ENCODE measurements at places on chromosomes 7 and 10.

GRCh38 chr7:22548313-22548712 lies 48.3 kb upstream of the STEAP1B start:
- DNase-seq = no peak

GRCh38 chr7:137960020-137960419 lies 41.9 kb downstream of the CREB3L2 start:
- DNase-seq = no peak

DNA sequence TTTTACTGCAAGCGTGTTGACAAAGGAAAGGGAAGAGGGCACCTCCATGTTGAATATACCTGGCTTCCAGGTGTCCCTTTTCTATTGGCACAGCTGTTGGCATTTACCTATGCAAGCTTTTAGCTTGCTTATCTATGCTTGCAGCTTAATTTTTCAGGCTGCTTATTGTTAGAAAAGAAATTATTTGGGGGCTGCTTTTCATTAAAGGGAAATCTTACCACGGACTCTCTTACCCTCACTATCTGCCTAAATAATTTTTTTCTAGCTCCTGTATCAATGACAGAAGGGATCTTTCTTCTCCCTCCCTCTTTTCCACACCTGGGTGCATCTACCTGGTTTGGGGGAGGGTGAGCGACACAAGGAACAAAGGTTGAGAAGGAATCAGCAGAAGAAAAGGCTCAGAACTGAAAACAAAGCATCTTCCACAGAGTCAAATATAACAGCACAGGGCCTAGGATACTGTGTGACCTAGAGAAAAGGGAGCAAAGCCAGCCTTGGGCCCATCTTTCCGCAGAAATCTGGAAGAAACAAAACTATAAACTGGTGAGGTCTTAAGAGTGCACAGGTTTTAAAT lies 15.2 kb upstream of the GJC3 start:
- DNase-seq = no peak

DNA sequence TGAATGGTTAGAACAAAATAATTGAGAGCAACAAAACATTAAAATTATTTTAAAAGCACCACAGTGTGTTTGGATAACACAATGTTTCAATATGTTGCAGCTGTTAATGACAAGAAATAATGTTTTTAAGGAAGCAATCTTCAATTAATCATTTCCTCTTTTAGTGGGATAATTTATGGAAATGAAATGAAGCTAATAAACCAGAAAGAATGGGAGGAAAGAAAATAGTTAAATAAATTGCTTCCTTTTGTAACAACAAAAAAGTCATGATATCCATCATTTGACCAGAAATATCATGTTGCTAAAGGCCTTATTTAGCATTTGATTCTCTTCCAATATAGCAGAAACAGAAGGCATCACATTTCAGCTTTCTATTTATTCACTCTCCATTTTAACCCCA lies 224.5 kb downstream of the SEMA3A start:
- DNase-seq = no peak

GRCh38 chr10:51789118-51789517 lies 89.7 kb upstream of the CSTF2T start:
- DNase-seq = no peak

GRCh38 chr7:157841773-157842370 lies 505.1 kb downstream of the DNAJB6 start:
- no peak for DNase-seq

DNA sequence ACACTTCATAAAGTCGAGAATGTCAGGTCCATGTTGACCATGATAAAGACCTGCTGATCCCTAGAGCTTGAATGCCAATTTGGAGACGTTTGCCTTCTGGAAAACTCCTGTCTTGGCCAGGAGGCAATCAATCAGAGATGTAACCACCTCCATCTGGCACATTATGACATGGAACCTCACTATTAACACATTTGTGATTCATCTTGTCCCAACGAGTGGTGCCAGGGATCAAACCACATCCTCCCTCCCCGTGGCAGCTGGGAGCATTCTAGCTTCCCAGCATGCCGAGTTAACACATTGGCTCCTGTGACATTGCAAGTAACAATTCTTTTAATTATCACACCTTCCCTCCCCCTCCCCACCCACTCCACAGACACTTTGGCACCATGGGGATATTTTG lies 84.0 kb upstream of the PPP1R17 start:
- DNase-seq = no peak

DNA sequence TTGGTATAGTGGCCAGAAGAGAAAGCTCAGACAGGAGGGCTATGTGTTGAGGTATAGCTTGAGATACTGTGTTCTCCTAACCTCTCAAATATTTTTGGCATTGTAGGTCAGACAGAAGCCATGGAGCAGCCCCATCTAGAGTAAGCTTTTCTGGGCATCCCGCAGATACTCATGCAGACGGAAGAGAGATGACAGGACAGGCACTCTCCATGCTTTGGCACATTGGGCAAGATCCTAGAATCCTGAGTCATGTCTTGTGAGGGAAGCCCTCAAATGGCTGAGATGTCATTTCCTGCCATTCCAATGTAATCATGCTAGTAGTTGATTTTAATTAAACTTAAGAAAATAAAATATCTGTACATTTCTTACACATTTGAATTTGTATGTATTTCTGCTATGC lies 16.8 kb upstream of the KIF20B start:
- no peak for DNase-seq

DNA sequence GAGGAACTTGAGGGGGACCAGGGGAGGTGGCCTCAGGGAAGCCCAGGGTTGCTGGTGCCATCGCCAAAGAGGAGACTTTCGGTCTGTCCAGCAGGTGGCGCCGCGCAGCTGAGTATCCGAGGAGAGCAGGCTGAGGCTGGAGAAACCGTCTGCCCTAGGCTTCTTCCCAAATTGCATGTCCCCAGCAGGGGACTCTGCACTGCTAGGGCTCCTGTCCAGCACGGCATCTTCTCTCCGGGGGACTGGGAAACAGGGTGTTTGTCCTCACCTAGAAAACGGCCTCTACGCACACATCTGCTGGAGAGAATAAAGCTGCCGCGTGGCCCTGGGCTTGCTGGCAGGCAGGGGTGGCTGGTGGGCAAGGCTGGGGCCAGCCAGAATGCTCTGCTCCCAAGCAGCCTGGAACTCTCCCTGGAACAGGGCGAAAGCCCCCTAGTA lies 161.9 kb downstream of the SH2D4B start:
- peak; percentile 73 for DNase-seq

DNA sequence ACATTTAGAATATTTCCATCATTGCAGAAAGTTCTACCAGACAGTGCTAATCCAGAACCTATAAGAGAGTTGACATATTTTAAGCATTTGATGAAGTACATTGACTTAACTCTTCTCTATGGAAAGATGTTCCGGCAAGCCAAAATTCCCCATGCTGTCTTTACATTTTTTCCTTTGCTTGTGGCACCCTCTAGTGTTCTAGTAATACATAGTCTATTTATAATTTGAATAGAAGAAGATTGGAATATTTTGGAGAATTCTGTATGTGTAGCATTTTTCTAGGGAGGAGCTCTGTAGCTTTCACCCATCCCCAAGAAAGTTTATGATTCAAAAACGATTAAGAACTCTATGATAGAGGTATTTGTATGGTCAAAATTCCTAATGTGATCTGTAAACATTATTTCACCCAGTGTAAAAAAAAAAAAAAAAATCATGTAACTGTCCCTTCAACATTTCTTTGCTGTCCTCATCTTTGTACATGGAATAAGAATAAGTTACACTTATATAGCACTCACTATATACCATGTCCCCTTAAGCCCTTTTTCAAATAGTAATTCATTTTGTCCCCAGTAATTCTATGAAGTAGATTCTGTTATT lies 33.2 kb downstream of the NRF1 start:
- no peak for DNase-seq

DNA sequence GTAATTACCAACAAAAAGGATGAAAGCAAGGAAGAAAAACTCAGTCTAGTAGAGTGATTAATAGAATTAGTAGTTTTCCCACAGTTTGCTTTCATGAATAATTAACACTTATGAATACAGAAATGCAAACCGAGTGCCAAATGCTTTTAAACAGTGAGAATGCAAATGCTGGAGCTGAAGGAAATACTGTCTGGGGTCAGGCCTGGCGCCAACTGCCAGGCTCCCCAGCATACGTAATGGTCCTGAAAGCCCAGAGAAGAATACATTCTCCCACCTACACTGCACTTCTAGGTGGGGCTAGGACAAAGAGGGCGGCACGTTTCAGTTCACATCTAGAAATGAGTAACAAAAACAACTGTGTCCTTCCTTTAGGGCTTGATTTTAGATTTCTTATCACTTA lies 30.0 kb downstream of the GLUD1 start:
- no peak for DNase-seq

GRCh38 chr7:158829342-158830210 lies at the start of gene ESYT2:
Gene ESYT2, minus strand, starts transcription at chr7:158829509. Its CDS starts 91 bp downstream, at chr7:158829418.
- peak; percentile 94 for DNase-seq

DNA sequence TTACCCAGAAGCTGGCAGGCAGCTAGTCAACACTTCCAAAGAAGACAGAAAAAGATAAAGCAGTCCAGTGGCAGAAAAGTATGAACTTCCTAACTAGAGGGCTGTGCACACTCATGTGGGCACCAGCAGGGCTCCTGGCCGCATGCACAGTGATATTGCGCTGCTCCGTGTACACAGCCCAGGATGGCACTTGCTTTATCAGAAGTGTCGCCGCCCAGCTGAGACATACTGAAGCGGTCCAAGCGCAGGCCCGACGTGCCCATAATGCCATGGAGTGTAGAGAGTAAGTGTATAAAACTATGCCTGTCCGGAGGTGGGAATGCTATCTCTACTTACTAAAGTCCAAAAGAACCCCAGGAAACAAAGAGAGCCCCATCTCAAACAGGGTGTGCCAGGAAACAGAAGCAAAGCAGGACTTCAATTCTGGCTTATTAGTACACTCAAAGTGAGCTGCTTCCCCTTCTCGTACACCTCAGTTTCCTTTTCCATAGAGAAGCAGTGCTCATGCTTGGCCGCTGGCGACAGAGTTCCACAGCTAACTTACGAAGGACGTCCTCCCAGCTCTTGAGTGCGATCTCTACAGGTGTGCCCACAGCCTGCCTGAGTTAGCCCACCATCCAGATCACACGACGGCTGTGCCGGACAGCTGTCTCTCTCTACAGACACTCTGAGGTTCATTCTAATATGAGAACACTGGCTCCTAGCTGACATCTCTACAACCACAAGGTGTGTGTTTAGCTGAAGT lies 234.3 kb downstream of the COBL start:
- no peak for DNase-seq

GRCh38 chr10:89296220-89296648 lies 5.6 kb upstream of the IFIT2 start:
- DNase-seq = no peak

DNA sequence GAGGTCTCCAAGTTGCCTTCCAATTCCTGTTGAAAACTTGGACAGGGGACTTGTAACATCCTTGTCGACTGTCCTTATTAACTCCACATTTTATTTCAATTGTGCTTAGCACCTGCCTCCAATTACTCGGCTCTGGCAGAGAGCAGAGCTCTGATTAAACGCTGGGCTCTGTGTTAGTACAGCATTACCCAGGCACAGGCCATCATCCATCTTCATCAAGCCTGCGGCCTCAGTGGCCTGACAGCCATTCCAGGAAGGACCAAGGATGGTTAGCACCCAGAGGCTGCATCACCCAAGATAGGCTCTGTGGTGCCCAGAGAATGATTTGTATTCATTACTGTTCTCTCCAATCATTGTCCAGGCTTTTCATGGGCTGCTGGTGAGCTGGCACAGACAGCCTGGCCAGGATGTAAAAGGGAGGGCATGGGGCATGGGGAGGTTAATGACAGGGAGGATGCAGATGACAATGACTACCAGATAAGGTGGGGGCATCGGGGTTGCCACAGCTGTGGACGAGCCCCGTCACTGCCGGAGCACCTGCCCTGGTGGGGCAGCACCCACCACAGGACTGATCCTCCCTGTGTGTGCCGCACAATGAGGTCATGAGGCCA lies 123.3 kb downstream of the PTPN20 start:
- no peak for DNase-seq

DNA sequence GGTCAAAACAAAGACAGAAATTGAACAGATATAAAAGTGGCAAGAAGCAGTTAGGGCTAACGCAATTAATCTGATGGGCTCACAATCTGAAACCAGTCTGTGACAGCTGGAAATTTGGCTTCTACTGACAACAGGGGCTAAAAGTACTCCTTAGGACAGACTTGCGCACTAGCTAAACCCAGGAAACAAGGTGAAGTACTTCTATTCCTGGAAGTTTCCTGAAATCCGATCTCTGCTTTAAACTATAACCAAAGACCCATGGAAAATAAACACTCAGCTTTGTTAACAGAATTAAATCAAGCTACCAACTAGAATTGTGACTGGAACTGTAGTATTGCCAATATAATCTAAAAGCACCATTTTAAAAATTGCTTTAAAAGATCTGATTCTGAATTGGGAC lies 520.2 kb upstream of the ZWINT start:
- DNase-seq = no peak

GRCh38 chr10:13642293-13642692 lies 55.5 kb downstream of the PRPF18 start:
- no peak for DNase-seq

DNA sequence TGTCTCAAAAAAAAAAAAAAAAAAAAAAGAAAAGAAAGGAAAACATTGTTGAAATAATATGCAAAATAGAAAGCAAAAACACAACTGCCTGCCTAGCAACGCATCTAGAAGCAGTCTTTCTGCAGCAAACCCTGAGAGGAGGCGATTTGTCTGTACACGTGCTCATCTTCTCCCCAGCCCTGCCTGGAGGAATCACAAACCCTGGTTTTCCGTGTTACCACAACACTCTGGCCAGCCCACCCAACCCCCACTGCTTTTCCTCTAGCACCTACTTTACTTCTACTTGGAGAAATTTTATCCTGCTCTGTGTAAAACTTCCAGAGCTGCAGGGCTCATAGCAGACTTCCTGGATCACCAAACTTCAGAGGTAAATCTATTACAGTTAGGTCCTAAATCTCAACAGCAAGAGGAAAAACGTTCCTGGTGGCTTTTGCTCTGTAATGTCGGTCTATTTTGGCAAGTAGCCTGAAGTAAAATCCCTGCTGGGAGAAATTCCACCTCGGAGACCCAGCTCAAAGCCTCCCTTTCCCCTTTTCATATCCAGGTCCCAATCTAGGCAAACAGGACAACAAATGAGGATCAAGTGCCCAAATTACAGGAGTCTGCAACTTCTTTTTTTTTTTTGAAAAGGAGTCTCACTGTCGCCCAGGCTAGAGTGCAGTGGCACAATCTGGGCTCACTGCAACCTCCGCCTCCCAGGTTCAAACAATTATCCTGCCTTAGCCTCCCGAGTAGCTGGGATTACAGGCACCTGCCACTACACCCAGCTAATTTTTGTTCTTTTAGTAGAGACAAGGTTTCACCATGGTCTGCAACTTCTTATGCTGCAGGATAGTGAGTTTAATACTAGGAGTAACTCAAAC lies 91.6 kb downstream of the DNMBP start:
- no peak for DNase-seq

- DNase-seq = no peak
Measured at GRCh38 chr10:133405272-133405671, 11.3 kb downstream of the MTG1 start.

- no peak for DNase-seq
Measured at GRCh38 chr10:119120875-119121274, 17.0 kb downstream of the DENND10 start.

- DNase-seq = no peak
Measured at GRCh38 chr7:18901351-18901750, 216.1 kb downstream of the TWIST1 start.
